Retinal pigment epithelial cell (primary cell): ENCODE measurements at places on chromosomes 13 and 19.

DNA sequence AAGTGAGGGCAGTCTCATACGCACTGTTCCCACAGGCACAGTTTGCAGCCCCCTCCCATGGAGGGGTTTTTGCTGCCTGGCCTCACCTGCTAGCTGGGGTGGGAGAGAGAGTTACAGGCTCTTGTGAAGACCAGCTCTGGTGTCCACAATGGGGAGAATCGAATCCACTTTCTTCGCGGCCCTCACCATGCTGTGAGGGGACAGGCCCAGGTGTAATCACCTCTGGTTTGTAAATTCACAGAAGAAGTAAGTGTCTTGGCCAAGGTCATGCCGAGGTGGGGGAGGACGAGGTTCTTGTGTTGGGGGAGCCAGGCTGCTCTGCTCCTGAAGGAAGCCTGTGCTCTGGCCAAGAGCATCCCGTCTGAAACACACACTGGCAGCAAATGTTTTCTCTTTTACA is 39.5 kb downstream of the TEX29 start:
- DNase-seq, result no peak

- no peak for DNase-seq
Measured at GRCh38 chr19:53394522-53394973, 401 bp upstream of the ZNF765 start.

DNA sequence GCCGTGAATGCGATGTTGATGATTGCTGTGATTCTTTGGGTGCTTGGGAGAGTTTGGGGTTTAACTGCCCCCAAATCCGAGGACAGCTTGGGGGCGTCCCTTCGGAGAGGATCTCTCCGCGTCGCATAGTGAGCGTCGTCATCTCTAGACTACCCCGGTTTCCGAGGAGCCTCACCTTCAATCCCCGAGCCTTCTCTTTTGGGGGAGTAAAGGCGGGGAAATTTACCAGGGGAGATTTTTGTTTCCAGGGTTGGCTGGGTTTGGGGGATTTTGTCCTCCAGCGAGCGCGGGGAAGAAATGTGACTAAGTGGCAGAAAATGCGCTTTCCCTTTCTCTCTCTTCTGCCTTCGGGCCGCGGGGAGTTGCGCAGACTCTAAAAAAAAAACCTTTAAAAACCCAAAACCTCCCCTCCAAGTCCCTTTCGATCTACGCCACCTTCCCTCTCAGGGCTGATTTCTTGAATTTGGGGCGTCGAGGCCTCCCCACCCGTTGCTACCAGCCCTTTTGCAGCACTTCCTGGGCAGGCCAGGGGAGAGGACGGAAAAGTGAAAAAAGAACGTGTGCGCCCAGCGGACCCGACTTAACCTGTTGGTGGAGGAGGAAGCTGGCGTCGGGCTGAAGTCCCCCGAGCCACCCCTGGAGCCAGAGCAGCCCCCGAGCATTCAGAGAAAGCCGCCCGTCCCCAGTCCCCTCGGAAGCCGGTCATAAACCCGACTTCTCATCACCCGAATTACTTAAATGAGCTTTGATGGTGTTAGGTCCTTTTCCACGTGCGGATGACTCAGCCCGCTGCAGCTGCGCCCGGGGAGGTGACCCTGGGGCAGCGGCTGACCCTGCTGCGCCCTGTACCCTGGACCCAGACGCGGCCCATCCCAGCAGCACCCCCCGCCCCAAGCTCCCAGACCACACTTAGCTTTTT is 17.7 kb downstream of the NFIX start:
- no peak for DNase-seq

GRCh38 chr13:66895780-66896179 is 334.4 kb downstream of the PCDH9 start:
- no peak for DNase-seq

GRCh38 chr13:99281811-99282263 is 23.7 kb upstream of the GPR18 start:
- DNase-seq, result no peak

- DNase-seq, result no peak
Measured at GRCh38 chr13:53408847-53409568, 380.4 kb downstream of the OLFM4 start.

GRCh38 chr13:83450591-83450990 is 431.7 kb downstream of the SLITRK1 start:
- DNase-seq, result no peak

- DNase-seq, result no peak
Measured at GRCh38 chr13:52899206-52899605, 50.8 kb upstream of the PCDH8 start.

GRCh38 chr13:37207691-37208451 is 102.4 kb upstream of the CSNK1A1L start:
- DNase-seq, result no peak

DNA sequence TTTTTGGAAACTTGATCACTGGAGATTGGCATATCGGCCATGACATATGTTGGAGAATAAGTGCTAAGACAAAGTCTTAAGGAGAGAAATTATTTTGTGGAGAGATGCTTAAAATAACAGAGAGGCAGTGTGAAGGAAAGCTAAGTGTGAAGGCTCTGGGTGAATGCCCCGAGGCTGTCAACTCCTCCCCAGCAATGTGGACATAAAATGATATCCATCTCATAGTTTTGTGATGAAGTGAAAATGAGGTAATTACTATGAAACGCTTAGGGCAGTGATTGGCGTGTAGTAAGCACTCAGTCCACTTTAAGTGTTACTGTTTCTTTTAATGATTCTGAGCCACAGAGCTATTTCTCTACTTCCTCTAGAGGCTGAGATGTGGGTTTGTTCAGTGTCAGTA is 195.8 kb upstream of the KLF12 start:
- no peak for DNase-seq

DNA sequence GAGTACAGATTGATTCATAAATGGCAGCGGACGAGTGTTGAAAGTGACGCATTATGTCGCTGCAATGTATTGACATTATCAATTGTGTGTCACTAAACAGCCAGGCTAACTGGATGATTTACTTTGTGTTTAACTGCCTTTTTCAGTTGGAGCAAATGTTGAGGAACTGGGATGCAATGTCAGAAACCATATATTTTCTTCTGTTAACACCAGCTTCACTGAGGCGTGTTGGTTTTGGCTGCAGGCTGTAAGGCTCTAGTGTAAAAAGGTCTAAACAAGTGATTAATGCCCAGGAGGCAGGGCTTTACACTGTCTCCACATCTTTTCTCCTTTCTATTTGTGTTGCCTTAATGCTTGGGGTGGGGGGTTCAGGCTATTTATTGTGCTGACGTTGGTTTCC is 80.1 kb downstream of the GGACT start:
- no peak for DNase-seq

GRCh38 chr13:59210543-59210942 is 953.2 kb downstream of the DIAPH3 start:
- peak; percentile 16 for DNase-seq

DNA sequence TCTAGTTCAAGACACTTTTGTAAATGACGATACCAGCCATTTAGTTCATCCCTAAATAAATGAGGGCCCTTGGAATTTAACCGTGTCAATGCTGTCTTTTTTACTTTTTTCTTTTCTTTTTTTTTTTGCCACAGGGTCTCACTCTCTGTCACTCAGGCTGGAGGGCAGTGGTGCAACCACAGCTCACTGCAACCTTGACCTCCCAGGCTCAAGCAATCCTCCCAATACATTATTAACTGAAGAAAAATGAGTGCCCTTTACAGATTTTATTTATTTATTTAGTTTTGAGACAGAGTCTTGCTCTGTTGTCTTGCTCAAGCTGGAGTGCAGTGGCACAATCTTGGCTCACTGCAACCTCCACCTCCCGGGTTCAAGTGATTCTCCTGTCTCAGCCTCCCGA is 2.9 kb upstream of the MED4 start:
- no peak for DNase-seq

DNA sequence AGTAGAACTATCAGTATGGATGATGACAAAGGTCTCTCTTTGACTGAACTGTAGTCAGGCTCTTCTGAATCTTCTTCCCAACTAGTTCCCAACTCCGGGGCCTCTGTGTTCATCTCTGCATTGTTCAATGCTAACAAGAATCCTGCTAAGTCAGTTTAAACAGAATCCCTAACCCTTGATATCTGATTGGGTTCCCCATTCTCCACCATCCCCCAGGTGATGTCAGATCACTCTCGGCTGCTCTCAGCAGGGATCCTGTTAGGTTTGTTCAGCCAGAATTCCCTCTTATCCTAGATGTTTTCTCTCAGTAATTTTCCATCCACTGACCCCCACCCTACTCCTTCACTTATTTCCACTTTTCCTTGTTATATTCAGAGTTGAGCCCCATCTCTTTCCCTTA is 223.6 kb downstream of the RGCC start:
- no peak for DNase-seq
